NCI-H1105 (cell line): ENCODE measurements at places on chromosomes 11 and 22.

DNA sequence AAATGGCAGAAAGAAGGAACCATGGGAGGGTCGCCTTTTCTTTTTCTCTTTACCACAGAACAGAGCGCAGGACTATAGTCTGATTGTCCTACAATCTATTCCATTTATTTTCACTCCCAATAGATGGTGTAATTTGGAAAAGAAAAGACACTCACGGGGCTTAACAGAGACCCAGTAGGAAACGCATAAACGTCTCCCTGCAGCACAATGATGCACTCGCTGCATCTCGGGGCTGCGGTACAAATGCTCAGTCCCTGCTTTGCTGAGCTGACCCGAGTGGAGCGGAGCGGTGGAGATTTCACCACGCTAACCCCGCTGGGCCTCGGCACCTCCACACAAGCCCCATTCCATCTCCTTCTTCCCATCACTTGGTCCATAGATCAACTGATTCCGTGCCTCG lies 1.5 kb downstream of the FEZ1 start:
- no peak for DNase-seq

- DNase-seq, result no peak
Measured at GRCh38 chr22:46801331-46801811, 38.9 kb downstream of the TBC1D22A start.

DNA sequence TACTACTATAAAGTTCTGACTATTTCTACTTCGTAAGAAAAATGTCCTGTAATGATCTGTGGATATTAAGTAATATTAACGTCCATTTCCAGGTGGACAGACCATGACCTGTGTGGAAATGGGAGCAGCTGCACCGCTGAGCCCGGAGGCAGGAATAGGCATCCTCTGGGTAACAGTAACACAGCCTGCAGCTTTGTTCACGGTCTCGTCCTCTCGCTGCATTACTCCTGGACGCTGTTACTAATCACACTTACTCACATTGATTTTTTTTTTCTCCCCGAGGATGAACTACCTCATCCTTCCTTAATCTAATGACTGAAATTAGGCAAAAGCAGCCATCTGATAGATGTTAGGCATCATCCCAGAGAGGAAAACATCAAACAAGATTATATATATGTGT lies 345.7 kb upstream of the NARS2 start:
- DNase-seq, result no peak

GRCh38 chr22:20741634-20742581 lies 32.0 kb upstream of the SERPIND1 start:
- peak; percentile 21 for DNase-seq

GRCh38 chr11:33722590-33723234 lies 13.5 kb downstream of the CD59 start:
- DNase-seq, result no peak

DNA sequence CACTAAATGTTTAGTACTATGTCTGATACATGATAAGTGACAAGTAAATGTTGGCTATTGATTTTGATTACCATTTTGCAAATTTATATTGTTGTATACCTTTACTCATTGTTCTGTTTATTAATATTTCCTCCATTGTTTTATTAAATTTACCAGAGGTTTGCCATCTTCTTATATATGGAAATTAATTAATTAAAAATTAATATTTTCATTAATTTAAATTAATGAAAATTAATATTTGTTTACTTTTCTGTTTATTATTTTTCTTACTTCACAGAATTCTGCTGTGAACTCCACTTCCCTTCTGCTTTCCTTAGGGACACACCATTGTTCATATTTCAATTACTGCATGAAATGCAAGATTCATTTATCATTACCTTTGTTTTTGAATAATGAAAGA lies 331.0 kb downstream of the LARGE1 start:
- no peak for DNase-seq

GRCh38 chr22:42335839-42336378 lies 65.5 kb upstream of the TCF20 start:
- no peak for DNase-seq

DNA sequence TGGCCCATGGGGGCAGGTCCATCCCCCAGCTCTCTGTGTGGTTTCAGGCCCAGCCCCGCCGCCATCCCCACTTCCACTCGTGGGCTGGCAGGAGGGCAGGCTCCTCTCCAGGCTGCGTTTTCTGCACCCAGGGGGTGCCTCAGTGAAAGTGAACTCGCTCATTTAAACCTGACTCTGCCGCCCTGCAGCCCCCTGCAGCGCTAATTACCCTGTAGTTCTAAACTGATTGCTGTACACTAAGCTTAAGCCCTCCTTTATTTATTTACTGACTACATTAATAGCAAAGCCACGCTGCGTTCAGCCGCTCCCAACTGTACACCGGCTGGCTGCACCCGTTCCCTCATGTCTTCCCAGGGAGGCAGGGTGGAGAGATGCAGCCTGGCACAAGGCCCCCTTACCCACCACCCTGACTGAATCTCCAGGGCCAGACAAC lies 36.6 kb upstream of the NNMT start:
- DNase-seq, result no peak

- no peak for DNase-seq
Measured at GRCh38 chr11:110173811-110174644, 80.8 kb downstream of the ZC3H12C start.

DNA sequence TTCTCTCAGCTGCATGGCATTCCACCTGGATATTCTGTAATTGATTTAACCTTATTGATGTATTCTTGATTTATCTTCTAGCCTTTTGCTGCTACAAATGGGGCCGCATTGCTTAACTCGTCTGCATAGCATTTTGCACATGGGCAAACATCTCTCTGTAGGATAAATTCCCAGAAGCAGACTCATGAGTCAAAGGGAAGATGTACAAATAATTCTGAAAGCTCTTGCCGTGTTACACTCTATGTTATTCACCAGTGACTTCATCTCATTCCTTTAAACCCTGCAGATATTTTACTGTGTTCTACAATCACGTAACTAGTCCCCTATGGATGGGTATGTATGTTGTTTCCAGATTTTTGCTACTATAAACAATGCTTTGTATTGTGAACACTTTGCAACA lies 112.7 kb downstream of the SEZ6L start:
- no peak for DNase-seq

GRCh38 chr11:71339396-71339881 lies 87.1 kb upstream of the SHANK2 start:
- DNase-seq, result no peak

DNA sequence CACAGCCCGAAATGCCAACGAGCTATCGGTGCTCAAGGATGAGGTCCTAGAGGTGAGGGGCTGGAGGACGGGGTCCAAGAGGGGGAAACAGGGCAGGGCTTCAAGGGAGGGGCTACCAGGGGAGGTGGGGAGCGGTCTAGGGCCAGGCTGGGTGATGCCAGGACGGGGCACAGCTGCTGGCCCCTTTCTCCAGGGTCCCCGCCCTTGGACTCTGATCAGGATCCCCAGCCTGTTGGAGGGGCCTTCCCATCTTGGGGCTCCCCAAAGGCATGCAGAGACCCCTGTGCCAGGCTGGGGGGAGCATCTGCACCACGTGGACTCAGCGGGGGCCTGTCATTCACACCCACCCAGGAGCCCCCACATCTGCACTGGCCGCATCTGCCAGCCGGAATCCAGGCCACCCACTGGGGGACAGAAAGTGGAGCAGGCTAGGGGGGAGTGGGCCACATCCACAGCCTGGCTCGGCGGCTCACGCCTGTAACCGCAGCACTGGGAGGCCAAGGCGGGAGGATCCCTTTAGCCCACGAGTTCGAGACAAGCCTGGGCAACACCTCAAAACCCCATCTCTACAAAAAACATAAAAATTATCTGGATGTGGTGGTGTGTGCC lies 18.9 kb downstream of the EPS8L2 start:
- no peak for DNase-seq

GRCh38 chr11:33635161-33635560 lies 65.5 kb downstream of the C11orf91 start:
- no peak for DNase-seq

DNA sequence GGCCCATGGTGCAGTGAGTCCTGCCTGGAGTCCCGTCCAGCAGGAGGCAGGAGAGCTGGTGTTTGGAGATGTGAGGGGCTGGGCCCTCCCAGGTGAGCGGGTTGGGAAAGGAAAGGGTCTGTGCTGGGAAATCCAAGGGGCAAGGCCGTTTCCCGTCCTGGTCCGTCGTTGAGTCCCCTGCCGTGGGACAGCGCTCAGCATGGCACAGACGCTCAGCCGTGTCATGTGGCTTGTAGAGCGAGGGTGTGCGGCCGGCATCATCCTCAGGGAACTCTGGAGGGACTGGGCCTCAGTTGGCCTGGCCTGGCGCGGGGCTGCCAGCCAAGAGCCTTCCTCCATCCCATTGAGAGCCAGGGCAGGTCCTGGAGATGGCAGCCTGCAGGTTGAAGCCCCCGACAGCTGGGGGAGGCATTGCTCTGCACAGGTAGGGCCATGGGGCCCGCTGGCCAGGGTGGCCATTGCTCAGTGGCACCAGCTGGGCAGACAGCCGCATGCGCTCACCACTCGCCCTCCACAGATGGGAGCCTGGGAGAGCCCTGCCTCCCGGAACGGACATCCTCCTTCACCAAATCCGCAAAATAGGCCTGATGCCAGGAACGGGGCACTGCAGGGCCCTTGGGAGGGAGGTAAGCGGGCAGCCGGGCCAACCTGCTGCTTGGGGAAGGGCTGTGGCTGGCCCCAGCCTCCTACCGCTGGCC lies 28.7 kb downstream of the KCNQ1 start:
- no peak for DNase-seq

- no peak for DNase-seq
Measured at GRCh38 chr11:107203656-107204055, 185.4 kb upstream of the GUCY1A2 start.

DNA sequence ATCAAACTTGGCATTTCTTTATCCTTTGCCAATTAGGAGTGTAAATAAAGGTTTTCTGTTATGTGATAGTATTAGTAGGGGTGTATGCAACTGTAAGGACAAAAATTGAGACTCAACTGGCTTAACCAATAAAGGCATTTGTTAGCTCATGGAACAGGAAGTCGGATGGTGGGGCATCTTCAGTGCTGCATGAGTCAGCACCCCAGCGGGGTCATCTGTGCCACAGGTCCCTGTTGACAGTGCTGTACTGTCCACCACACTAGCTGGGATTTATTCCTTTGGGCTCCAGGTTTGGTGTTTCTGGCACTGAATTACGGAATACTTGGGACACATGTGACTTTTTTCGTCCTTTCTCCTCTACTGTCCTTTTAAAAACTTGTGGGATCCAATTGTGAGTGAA lies 86.0 kb downstream of the PPP6R3 start:
- DNase-seq, result no peak

- no peak for DNase-seq
Measured at GRCh38 chr11:67656278-67656922, 5.9 kb upstream of the ACY3 start.

DNA sequence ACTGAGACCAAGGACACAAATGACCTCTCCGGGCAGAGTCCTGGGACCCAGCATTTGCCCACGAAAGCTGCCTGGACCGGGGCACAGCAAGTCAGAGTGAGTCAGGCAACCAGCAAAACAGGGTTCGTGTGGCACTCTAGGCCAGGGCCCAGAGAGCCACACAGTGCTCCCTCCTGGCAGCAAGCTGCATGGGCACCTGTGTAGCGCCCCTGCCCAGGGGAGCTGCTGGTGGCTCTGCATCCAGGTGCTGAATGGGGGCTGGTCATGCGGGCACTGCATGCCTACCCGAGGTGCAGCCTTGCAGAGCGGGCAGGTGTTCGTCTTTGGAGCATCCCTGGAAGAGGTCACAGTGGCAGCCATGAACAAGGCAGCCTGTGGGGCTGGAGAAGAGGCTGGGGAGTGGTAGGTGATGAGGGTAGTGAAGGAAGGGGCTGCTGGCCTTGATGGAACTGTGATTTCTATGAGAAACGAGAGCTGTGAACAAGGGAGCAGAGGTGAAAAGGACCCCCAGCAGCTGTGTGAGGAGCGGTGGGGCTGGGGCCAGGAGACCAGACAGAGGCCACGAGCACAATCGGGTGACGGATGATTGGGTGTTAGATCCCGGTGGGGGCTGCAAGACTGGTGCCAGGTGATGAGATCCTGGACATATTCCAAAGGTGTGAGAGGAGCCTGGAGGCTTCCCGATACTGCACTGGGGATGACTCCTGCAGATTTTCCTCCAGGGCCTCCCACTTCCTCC lies 63.3 kb downstream of the DGCR2 start:
- no peak for DNase-seq

GRCh38 chr22:44710474-44711240 lies 8.7 kb downstream of the PRR5 start:
- peak; percentile 57 for DNase-seq

GRCh38 chr22:31102441-31103081 lies 4.8 kb downstream of the SELENOM start:
- DNase-seq, result no peak

- DNase-seq, result no peak
Measured at GRCh38 chr11:35951680-35952079, 7.8 kb downstream of the LDLRAD3 start.

- no peak for DNase-seq
Measured at GRCh38 chr22:49603016-49603415, 224.7 kb downstream of the BRD1 start.

DNA sequence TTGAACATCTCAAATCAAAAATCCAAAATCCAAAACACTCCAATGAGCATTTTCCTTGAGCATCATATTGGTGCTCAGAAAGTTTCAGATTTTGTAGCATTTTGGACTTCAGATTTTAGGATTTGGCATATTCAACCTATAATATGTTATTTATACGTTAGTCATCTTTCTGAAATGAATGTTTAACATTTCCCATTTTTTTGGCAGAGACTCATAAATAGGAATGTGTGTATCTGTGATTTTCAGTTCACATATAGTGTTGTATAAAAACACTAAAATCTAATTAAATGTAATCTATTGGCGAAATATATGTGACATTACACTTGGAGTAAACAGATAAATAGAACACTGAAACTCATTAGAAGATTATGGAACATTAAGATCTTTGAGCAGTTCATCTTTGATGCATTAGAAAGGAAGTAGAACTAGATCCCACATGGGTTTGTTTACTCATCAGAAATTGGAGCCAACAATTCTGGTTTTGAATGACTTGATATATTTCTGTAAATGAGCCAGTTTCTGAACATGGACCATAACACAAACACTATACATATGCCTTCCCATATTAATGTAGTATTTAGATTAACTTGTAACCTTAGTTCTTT lies 153.1 kb downstream of the UVRAG start:
- no peak for DNase-seq

- DNase-seq, result no peak
Measured at GRCh38 chr11:71437879-71438278, 10.3 kb downstream of the DHCR7 start.

DNA sequence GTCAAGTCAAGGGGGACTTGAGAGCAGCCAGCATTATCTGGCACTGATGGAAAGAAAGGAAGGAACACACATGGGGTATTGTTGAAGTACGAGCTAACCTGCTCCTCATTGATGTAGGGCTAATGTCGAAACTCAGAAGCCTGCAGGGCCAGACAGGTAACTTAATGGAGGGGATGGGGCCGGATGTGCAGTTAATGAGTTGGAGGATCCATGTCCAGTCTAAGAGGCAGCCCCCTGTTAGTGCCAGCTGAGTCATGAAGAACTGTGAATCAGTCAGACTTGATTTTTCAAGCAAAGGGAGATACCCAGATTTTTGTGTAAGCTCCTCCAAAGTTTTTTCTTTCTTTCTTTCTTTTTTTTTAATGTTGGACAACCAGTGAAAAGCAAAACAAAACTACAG lies 65.6 kb downstream of the CECR2 start:
- DNase-seq, result no peak
